ENCODE measurements at places on chromosomes 3 and 15.

- no peak for DNase-seq
These were observed 393.7 kb upstream of the C2CD4B start for GRCh38 chr15:62558640-62559380.

DNA sequence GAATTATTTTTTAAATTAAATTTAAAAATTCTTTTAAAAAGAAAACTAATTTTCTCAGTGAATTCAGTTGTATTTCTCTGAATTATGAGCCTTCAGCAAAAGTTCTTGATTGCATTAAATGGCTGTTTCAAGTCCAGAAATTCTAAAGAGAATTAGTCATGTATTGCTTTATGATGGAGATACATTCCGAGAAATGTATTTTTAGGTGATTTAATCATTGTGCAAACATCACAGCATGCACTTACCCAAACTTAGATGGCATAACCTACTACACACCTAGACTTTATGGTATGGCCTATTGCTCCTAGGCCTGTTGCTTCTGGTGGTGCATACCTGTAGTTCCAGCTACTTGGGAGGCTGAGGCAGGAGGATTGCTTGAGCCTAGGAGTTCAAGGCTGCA lies 44.3 kb upstream of the GCNT3 start:
- DNase-seq = no peak

GRCh38 chr3:159853506-159853864 lies 135.2 kb upstream of the IL12A start:
- DNase-seq = no peak

DNA sequence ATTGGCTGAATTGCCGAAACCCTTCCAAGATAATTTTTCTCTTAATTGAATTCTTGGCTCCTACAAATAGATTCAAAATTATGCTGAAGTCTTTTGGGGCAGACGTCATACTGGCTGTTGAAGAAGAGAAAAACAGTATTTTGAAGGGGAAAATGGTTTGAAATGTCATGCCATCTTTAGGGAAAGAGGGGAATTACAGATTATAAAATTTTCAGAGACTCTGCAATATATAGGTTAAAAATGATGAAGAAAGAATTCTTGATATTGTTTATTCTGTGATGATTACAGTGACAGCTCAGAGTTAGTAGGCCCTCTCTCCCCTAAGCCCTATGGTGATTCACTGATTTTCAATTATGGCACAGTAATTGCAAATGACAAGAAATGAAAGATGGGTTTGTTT lies 86.1 kb downstream of the CGNL1 start:
- DNase-seq = no peak

GRCh38 chr15:82021992-82022391 lies 23.8 kb downstream of the MEX3B start:
- DNase-seq = no peak

- DNase-seq = no peak
These were observed 186.3 kb downstream of the SATB1 start for GRCh38 chr3:18238746-18239331.

DNA sequence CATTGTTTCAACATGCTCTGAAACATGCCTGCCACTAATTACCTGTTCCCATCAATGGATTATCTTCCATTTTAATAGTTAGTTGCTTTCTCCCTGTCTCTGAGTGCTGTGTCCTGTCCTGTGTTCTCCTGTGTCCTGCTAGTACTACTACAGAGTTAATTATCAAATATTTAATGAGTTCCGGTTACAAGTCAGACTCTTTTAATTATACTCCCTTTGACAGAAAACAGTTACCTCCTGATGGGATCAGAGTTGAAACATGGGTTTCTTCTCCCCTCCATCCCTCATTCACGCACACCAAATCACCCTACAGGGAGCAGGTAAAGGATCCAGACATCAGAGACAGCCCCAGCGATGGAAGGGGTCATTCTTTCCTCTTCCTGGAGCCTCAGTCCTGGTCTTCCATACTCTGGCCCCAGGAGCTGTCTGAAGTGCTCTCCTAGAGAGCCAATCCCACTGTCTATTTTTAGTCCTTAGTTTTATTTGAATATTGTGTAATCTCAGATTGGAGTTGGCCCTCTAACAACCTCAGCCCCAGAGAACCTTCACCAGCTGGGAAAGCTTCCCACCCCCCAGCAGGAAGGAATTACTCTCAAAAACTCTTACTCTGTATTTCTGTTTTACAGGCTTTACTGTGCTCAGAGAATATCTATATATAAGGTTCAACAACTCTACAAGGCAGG lies 137.0 kb upstream of the C2CD4B start:
- no peak for DNase-seq

GRCh38 chr3:78900880-78901279 lies 866.9 kb downstream of the ROBO1 start:
- DNase-seq = no peak

DNA sequence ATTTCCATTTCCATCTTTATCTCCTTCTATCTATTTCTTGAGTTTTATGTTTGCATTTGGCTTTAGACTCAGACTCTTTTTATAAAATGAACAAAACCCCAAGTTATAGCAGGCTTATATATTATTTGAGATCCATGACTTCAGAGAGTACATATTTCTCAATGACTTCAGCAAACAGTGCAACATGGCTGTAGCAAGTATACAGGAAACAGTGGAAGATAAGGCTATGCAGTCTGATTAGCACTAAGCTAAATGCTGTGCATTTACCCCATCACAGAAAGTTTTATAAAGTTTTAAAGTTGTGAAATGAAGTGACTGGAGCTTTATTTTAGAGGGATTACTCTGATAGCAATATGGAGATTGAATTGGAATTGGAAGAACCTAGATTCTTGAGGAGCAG lies 463.5 kb upstream of the TGFBR2 start:
- DNase-seq = no peak

- DNase-seq = no peak
These were observed 3.2 kb upstream of the SLC7A14 start for GRCh38 chr3:170589113-170589512.

- no peak for DNase-seq
These were observed 8.6 kb downstream of the PARP9 start for GRCh38 chr3:122555275-122556071.

DNA sequence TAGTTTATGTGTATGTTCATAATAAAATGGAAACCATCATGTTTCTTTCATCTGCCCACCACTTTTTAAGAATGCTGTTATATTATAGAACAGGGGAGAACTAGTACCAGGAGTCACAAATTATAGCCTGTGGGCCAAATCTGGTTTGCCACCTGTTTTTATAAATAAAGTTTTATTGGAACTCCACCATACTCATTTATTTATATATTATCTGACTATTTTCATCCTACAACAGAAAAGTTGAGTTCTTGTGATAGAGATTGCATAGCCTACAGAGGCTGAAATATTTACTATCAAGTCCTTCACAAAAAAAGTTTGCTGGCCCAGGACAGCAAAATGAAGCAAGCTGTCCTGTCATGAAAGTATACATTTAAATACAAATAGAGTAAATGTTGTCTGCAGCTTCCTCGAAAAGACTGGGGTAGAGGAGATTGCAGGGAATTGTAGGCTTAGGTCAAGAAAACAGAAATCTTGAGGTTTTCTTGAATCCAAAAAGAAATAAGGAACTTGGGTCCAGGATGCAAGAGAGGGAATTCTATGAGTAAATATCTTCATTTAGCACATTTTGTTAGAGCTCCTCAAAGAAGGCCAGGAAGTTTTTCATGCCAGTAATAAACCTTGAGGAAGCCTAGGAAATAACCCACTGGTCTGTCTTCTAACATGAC lies 41.1 kb downstream of the FILIP1L start:
- DNase-seq = no peak

DNA sequence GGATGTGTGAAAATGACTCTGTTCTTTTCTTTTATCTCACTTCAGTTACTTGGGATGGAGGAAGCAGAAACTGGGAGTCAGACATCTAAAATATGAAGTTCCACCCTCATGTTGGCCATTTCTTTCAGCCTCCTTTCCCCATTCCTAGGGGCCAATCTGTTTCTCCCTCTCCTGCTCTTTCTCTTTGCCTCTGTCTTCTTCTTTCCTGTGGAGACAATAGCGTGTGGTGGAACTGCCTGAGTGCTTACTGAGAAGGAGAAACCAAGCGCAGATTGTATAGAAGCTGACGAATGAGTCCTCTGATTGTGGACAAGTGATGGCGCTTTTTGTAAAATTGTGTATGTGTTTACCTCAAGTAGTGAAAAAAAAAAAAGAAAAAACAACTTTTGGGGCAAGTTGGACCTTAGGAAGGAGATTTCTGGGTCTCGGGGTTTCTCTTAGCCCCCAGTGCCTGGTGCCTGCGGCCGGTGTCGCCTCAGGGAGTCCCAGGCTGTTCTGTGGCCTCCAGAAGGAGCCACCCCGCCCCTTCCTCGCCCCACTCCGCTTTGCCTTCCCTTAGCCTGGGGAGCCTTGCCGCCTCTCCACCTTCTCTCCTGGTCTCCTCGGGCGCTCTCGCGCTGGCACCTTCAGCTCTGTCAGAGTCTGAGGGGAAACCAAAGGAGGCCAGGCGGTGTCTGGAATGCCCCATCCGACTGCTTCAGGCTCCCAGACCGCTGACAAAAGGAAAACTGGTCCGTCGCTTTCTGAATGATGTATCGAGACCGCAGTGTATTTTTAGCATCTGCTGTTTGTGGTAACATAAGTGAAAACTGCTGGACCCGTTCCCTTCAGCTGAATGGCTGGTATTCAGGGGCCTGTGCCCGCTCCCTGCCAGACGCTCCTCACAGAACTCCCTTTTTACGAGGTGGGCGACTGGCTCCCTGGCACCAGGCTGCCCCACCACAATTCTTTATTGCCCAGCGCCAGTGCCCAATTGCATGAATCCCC lies 30.1 kb downstream of the SCG5 start:
- no peak for DNase-seq

- no peak for DNase-seq
These were observed 11.0 kb upstream of the BNC1 start for GRCh38 chr15:83295417-83295816.

GRCh38 chr15:63615935-63616334 lies 18.7 kb downstream of the FBXL22 start:
- DNase-seq = no peak

DNA sequence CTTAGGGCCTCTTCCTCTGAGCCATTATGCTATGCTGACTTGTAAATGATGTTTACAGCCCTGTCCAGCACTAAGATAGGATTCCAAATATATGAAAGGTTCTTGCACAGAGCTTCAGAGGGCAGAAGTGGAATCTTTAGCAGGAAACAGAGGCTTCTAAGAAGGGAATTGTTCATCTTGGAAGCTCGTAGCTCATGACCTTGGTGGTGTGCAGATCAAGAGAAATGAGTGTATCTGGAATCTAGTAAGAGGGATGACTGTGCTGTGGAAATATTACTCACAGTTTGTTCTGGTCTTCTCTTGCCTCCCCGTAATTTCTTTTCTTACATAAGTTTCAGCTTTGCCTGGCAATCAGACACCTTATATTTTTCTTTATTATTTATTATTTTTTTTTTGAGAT lies 175.8 kb downstream of the SPATA16 start:
- no peak for DNase-seq

GRCh38 chr3:66609660-66610561 lies 109.1 kb upstream of the LRIG1 start:
- DNase-seq = no peak

GRCh38 chr3:181921220-181921619 lies 209.5 kb downstream of the SOX2 start:
- DNase-seq = no peak

DNA sequence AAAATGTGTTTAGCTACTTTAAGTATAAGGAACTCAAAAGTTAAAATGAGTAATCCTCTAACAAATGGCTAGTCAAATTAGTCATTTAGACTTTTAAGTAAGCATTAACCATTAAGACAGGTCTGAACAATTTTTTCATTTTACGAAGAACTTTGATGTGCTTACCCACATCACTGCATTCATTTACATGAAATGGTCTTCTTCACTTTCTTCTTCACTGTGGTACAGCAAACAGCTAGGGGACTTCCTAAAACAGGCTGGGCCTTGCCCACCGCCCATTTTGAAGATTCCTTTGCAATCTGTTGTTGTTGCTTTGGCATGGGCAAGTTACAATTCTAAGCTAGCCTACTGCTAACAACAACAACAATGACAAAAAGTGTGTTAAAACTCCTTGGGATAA lies 67.4 kb downstream of the CBLB start:
- DNase-seq = no peak

DNA sequence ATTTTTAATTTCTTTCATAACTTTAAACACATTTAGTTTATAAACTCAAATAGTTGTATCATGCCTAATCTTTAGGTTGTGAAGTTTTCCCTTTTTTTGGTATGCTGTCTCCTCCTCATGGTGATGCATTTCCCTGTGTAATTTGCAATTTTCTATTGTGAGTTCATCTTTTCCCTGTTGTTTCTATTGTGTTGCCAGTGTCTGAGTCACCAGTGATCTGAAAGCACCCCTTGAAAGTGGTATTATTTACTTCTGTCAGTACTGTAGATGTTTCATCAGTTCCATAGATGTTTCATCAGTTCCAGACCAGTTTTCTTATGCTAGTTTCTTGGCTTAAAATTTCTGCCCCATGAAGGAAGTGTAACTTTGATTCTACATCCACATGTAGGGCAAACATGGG lies 80.6 kb downstream of the OXSM start:
- no peak for DNase-seq

DNA sequence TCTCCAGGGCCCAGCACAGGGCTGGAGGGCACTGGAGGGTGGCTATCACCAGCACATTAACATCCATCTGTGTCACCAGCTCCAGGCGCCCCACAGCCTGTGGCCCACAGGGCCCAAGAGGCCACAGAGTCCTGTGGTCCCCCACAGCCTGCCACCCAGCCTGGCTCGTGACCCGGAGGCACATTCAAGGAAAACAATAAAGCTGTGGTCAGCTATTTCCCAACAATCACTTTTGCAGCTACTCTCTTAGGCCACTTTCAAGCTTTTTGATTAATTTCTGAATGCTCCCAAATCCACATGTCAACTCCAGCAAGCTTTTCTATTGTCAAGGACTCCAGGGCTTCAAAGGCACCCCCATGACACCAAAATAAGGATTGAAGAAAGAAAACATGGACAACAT lies 16.7 kb downstream of the IDH2 start:
- no peak for DNase-seq

DNA sequence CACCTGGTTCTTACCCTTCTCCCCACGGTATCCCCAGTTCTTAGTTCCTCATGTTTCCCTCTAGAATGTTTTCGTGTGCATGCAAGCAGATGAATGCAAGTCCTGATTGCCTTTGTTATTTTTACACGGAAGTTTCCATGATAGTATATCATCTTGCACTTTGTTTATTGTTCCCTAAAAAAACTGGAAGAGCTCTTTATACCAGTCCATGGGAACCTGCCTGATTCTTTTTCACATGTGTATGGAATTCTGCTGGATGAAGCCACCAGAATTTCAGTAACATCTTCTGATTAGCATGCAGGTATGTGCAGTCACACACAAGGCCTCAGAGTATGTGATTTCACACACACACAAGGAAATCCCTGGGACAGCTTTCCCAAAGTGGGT lies 16.0 kb upstream of the LRRK1 start:
- no peak for DNase-seq

DNA sequence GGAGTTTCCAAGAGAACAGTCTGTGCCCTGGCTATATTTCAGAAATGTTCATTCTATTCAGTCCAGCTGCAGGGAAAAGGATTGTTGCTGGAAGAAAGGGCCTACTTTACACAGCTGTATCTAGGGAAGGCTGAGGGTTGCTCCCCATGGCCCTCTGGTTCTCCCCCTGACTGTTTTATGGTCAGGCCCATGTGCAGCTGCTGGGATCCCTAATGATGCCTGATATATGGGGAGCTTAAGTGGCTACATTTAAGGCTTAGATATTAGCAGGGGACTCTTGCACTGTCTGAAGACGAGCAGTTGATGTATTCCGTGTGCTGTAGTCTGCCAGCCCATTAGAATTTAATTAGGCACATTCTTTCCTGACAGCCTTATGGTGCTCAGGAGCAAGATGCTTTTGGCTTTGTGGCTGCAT lies 72.0 kb downstream of the FAM43A start:
- no peak for DNase-seq

All from posterior vena cava (tissue), 2 donors.